Urinary bladder (tissue), 4 donors: ENCODE measurements at places on chromosomes 6 and 20. TPM values are rescaled to one million over a fixed set of nuclear protein-coding genes. Genes with fewer than 3 reads are reported as not detected.

Gene TUBB1
- 0.58 TPM for total RNA-seq

DNA sequence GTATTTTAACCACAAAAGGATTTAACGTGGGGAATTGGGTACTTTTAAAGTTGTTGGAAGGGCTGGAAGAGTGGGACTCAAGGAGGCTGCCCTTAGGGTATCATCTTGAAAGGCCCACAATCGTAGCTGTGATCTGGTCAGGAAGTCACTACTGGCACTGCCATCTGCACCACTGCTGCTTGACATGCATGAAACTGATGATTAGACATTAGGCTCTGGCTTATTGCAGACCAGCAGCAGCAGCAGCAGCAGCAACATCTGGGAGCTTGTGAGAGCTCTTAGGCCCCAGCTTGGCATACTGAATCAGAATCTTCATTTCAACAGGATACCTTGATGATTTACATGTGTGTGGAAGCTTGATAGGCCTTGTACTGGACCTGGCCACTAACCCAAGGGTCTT lies 68.6 kb downstream of the PHF20 start:
- no peak for DNase-seq

DNA sequence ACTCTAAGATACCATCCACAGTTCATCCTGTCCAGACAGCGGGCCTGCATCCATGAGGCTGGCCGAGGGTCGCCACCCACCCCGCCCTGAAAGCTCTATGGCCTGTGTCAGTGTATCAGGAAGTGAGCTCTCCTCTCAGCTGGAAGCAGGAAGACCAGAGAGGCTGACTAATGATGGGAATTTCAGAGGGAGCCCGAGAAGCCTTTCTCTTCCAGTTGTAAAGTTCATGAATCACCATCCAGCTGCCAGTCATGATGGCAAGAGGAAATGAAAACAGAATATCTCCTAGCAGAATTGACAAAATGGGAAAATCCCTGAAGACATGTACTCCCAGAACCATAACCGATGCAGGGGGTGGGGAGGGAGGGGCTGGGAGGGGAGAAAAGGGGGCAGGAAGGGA lies 109.6 kb upstream of the RPS6KA2 start:
- DNase-seq, result no peak

DNA sequence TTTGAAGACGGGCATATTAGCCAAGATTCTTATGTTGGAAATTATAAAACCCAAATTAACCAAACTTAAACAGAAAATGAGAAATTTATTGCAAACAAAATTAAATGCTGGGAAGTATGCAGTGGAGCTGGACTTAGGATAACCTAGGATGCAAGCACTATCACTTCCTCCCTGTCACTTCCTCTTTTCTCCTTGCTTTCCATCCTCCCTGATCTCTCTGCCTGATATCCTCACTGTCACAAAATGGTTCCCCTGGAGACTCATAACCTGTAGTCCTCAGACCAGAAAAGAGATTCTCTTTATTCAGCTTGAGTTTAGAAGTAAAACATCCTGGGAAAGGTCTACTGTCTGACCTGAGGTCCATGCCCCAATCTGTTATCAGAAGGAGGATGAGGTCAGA lies 7.4 kb upstream of the KLHL32 start:
- DNase-seq, result no peak

GRCh38 chr20:20938599-20938998 lies 167.6 kb downstream of the LINC00237 start:
- DNase-seq, result no peak
